ENCODE measurements at places on chromosomes 1 and 21. TPM values are rescaled to one million over a fixed set of nuclear protein-coding genes. Genes with fewer than 3 reads are reported as not detected.

GRCh38 chr1:170351366-170351946 lies 180.5 kb upstream of the GORAB start:
- DNase-seq: no peak

GRCh38 chr1:98289311-98289710 lies 368.5 kb upstream of the DPYD start:
- DNase-seq: no peak

DNA sequence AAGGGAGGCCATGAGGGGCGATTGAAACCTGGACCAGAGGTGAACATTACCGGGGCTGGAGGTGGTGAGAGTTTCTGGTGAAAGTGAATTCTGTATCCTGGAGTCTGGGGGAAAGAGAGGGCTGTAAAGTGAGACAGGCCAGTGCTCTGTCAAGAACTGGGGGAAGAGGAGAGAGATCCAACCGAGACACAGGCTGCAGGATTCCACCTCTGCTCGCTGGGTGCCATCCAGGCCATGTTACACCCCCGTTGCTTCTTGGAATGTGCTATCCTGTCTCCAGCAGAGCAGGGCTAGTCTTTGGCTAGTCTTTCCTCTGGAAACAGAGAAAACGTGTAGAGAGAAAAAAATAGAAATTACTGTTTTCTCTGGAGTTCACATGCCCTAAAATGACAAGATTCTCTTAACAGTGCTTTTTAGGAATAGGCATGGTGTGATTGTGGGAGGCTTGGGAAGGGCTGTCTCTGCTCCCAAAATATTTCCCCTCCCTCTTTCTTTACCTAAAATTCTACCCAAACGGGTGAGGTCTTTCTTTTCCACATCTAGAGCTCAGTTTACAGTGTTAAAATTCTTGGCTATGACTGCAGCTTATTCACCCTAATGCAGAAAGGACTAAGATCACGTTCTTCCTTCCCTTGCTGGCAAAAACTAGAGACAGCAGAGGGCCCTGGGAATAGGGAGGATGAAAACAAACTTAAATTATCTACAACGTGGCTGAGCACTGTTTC lies 16.5 kb upstream of the OVAAL start:
- DNase-seq: no peak

- no peak for DNase-seq
These were observed 18.2 kb upstream of the LAMTOR5 start for GRCh38 chr1:110425612-110426152.

- no peak for DNase-seq
These were observed 56.1 kb downstream of the MIER1 start for GRCh38 chr1:66980745-66981367.

DNA sequence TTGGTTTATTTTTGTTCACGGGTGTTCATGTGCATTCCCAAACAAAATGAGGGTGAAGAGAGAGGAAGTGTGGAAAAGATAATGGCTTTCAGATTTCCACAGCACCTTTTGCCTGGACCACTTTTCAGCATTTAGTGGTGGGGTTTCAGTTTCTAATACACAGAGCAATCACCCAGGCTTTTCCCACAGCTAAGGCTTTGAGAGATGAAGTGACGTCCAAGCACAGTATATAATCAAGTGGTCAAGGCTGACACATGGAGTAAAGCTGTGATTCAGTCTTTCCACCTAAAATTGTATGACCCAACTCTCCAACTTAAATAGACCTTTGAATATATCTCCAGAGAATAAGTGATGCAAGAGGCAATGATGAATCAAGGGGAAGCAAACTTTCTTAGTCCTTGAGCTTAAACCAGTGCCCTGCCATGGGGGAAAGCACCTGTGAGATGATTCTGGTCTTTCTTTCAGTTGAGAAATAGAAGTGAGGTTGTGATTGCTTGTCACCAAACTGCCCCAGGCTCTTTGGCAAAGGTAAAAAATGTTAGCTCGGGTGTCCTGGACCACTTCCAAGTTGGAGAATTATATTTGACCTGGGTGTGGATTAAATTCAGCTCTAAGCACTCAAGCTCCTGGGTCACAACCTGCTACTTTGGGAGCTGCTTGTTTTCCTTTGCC lies 2.4 kb upstream of the PIK3R3 start:
- DNase-seq: peak; percentile 62

DNA sequence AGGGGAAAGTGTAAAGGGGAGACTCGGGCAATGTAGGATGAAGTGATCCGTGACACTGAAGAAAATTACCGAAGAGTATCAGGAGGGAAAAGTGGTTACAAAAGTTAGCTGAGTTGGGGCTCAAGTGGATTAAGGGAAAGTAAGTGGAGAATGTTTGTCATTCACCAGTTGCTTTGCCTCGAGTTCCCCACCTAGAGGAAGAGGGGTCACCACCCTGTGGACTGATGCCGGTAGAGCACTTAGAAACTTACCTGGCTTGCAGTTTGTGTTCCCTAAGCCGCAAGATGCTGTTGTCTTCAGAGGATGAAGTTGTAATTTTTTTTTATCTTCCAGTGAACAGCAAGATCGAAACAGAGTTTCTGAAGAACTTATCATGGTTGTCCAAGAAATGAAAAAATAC lies 1.0 kb downstream of the PER3 start:
- no peak for DNase-seq

DNA sequence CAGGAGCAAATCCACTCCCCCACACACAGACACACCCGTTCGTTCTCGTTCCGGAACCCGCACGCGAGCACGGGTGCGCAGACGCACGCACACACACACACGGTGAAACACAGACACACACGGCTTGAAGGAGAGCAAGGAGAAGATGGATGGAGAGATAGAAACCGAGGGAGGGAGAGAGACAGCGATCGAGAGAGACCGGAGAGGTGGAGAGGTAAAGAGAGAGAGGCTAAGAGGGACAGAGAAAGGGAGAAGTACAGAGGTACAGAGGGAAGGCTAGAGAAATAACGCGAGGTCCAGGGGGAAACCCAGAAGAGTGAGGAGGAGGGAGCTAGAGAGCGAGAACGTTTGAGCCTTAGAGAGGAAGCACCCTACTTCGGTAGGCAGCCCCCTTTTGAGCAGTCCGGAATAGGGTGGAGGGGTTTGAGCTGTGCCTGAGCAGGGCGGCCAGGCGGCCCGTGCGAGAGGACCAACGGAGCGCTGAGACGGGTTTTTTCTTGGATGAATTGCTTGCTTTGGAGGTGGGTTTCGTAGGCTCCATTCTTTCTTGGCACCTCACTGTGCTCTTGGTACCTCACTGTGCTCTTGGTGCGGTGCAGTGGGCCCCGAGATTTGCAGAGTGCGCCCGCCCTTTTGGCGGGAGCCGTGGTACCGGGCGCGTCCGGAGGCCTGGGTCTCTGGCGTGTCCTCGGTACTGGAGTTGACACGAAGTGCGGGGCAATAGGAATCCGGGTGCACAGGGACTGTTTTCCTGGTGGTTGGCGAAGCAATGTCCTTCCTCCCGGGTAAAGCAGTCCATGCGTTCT lies 88.4 kb upstream of the RHOU start:
- peak; percentile 34 for DNase-seq

GRCh38 chr1:229859026-229859425 lies 208.0 kb upstream of the GALNT2 start:
- DNase-seq: no peak

DNA sequence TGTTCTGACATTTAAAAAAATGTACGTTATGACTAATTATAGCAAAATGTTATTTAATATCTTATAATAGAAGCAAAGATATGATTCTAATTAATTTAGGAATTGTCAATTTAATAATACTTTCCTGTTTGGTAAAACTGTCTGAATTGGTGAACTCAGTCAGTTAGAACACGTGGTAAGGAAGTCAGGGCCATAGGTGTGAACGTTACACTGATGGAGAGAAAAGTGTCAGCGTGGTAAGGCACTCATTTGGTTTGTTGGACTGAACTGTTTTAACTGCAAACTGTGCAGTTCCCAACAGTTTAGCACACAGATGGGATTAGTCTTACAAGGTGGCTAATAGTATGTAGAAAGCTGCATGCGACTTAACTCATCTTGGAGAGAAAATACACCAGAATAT lies 102.9 kb downstream of the EPB41 start:
- no peak for DNase-seq

DNA sequence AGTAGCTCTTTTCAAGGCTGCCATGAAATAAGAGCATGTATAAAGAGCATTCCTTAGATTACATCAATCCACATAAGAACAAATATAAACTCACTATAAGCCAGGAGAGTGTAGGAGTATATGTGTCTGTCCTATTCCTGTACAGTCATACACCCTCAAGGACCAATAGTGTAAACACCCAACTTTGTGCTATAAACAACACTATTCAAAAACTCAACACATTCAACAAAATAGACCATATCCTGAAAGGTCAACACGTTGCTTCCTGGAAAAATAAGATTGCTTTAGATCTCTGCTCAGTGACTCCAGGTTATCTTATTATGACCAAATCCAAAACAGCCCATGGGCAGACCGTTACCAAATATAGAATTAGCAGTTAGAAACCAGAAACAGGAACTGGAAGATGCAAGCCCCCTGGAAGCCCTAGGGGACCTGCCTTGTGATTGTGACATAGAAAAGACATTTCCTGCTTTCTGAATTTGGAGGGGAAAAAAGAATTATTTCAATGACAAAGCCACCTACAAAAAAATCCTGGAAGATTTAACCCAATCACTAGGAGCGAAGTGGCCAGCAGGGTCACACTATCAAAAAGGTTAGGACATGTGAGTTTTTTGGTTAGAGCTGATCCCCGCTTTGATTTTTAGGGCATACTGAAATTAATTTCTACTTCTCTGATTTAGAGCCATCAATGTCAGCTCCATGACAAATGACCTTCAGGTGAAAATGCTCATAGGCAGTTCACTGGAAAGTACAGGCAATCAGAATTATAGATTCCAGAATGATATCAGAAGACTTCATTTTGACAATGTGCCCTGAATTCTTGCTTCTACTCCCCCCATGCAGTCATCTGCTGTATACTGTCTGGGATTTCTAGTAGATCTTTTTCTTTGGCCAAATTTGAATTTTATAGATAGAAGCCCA lies 59.9 kb downstream of the LRRC8C start:
- DNase-seq: no peak

DNA sequence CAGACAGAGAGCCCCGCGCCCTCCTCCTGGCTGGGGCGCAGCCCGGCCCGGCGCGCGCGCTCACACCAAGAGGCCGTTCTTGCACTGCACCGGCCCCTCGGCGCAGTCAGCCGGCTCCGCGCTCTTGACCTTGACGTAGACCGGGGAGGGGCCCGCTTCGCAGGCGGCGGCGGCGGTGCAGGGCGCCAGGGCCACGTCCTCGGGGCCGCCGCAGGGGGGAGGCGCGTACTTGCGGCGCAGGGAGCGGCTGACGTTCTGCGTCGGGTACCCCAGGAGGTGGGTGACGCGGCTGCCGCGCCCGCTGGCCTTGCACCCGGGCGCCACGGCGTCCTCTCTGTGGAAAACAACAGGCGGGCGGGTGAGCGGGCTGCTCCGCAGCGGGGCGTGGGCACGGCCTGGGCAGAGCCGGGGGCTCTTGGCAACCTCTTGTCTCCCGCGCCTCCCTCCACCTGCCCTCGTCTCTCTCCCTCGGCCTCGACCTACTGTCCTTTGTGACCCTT lies 7.7 kb downstream of the VSIG8 start:
- DNase-seq: peak; percentile 89

Gene SLAMF9
- total RNA-seq: 15.9 TPM

Gene RSPO1
- not detected for total RNA-seq

Gene FCRL6
- 1.5 TPM for total RNA-seq

Gene GRHL3
- 0.03 TPM for total RNA-seq

Gene PPP2R5A
- total RNA-seq: 11.3 TPM
